ENCODE measurements at places on chromosomes 3 and 15.

DNA sequence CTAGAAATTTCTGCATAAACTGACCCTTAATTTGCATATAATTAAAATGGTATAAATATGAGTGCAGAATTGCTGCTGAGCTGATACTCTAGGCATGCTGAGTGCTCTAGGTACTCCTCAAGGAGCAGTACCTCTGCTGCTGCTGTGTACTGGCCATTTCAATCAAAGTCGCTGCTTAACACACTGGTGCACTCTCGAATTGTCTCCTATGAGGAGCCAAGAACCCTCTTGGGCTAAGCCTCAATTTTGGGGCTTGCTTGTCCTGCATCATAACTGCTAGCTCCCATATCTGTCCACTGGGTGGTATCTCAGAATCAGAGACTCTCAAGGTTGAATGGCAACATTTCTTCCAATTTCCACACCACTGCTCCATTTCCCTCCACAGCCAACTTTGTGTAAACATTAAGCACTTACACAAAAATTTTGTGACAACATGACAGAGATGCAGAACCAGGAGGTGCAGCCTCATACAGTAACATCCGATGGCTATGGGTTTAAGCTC is 82.5 kb downstream of the XXYLT1 start:
- DNase-seq: no peak

DNA sequence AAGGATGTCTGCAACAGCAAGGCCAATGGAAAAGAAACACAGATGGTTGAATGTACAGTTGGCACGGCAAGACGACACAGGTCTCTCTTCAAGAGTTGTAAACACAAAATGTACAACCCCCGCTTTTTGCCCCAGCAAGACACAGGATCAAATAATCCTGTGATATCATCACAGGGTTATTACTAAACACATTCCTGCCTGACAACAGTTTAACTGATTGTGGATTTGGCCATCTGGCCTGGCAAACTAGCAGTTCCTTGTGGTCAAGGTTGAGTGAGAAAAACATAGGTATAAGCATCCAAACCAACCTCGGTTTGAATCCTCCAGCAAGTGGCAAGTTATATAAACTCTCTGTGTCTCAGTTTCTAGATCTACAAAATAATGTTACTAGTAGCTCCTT is 23.4 kb downstream of the PARP16 start:
- no peak for DNase-seq

GRCh38 chr3:58271901-58272501 is 34.0 kb upstream of the RPP14 start:
- no peak for DNase-seq

DNA sequence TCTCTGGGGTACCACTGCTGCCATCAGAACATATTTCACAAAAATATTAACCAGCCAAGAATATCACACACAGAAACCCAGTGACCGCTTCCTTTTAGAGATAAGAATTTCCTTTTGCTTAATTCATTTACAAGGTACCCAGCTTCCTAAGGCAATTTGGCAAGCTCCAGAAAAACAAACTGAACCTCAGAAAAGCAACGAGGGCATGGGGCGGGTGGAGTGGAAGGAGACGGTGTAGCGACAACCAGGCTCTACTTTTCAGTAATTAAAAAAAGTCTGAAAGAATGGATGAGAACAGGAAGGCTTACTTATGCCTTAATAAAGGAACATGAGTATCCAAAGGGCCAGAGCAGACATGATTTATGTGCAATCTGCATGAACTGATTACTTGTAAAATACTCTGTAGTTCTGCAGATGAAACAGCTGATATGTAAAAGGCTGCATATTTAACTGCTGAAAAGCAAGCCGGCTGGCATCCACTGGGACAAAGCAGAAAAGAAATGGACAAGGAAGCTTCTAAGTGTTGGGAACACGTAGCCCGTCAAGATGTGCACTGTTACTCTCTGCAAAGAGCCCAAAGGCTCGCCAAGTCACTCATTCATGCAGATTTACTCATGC is 18.6 kb downstream of the RFTN1 start:
- no peak for DNase-seq

DNA sequence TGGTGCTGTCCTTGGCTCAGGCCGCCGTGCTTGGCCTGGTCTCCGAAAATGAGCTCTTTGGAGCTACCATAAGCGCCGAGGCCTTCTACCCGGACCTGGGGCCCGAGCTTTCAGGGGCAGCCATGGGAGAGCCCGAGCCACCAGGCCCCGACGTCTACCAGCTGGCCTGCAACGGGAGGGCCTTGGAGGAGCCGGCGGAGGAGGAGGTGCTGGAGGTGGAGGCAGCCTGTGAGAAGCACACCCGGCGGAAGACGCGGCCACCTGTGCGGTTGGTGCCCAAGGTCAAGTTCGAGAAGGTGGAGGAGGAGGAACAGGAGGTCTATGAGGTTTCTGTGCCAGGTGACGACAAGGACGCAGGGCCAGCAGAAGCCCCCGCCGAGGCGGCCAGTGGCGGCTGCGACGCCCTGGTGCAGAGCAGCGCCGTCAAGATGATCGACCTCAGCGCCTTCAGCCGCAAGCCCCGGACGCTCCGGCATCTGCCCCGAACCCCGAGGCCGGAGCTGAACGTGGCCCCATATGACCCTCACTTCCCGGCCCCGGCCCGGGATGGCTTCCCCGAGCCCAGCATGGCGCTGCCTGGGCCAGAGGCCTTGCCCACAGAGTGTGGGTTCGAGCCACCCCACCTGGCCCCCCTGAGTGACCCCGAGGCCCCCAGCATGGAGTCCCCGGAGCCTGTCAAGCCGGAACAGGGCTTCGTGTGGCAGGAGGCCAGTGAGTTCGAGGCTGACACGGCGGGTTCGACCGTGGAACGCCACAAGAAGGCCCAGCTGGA is 34.9 kb downstream of the IDH2 start:
- no peak for DNase-seq

- no peak for DNase-seq
Measured at GRCh38 chr3:59143447-59143846, 93.6 kb upstream of the CFAP20DC start.

DNA sequence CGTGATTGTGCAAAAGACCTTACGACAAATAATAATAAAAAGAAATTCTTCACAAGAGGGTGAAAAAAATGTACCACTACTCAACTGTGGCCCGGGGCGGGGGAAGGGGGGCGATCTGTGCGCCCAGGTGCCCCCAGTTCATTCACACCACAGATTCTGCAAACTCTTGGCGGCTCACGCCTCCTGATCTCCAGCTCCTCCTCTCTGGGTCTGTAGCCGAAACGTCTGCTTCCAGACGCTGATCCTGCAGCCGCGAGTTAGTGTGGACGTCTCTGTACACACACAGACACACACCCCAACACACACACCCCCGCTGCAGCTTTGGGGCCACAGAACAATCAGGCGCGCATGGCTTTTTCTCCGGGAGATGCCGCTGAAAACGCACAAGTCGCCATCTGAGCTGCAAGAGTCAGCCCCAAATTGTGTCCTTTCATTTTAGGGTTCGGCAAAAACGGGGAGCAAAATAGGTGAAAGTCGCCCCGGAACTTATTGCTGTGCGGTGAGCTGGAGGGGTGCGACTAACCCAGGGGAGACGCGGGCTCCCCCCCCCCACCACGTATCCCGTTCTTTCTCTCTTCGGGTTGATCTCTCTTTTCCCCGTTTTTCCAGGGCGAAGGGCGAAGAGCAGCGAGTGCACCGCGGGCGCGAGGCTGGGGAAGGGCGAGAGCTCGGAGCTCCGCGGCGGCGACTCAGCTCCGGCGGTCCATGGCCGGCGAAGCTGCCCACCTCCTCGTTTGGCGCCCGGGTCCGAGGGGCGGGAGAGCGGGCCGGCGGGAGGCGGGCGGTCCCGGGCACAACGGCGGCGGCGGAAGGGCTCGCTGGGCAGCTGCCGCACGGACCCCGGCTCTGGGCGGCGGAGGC is 505 bp upstream of the WNT5A start:
- no peak for DNase-seq

DNA sequence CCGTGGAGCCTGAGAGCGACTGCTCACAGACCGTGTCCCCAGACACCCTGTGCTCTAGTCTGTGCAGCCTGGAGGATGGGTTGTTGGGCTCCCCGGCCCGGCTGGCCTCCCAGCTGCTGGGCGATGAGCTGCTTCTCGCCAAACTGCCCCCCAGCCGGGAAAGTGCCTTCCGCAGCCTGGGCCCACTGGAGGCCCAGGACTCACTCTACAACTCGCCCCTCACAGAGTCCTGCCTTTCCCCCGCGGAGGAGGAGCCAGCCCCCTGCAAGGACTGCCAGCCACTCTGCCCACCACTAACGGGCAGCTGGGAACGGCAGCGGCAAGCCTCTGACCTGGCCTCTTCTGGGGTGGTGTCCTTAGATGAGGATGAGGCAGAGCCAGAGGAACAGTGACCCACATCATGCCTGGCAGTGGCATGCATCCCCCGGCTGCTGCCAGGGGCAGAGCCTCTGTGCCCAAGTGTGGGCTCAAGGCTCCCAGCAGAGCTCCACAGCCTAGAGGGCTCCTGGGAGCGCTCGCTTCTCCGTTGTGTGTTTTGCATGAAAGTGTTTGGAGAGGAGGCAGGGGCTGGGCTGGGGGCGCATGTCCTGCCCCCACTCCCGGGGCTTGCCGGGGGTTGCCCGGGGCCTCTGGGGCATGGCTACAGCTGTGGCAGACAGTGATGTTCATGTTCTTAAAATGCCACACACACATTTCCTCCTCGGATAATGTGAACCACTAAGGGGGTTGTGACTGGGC is 7.3 kb downstream of the FAM131A start:
- DNase-seq: no peak

- DNase-seq: no peak
Measured at GRCh38 chr3:71430941-71431552, 152.5 kb downstream of the FOXP1 start.

GRCh38 chr3:195140816-195141793 is 129.9 kb downstream of the XXYLT1 start:
- no peak for DNase-seq

DNA sequence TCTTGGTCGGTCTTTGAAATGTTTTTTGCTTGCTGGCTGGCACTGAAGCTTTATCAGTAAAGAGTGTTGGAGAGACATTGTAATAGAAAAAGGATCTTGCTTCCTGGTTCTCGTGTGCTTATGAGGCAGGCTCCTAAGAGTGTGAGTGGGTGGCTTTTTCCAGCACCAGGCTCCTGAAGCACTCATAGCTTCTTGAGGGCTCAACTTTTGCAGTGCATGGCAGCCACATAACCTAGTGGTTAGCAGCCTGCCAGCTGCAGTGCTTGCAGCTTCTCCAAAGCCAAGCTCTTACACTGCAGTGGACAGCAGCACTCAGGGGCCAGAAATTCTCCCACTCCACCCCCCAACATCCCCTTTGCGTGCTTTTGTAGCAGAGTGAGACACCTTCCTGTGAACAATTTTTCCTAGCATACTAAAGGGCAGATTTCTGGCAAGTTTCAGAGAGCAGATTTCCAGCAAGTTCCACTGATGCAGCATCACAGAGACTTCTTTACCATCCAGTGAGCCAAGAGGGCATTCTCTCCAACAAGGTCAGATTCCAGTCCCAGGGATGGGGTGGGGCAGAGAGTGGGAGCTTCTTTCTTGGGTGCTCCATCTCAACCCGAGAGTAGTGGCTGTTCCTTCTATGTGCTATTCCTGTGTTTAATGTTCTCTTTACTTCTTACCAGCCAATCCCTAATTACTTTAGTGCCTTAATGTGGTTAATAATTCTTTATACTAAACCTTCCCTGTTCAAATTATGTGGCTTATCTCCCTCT is 15.8 kb upstream of the ARHGEF26 start:
- no peak for DNase-seq

DNA sequence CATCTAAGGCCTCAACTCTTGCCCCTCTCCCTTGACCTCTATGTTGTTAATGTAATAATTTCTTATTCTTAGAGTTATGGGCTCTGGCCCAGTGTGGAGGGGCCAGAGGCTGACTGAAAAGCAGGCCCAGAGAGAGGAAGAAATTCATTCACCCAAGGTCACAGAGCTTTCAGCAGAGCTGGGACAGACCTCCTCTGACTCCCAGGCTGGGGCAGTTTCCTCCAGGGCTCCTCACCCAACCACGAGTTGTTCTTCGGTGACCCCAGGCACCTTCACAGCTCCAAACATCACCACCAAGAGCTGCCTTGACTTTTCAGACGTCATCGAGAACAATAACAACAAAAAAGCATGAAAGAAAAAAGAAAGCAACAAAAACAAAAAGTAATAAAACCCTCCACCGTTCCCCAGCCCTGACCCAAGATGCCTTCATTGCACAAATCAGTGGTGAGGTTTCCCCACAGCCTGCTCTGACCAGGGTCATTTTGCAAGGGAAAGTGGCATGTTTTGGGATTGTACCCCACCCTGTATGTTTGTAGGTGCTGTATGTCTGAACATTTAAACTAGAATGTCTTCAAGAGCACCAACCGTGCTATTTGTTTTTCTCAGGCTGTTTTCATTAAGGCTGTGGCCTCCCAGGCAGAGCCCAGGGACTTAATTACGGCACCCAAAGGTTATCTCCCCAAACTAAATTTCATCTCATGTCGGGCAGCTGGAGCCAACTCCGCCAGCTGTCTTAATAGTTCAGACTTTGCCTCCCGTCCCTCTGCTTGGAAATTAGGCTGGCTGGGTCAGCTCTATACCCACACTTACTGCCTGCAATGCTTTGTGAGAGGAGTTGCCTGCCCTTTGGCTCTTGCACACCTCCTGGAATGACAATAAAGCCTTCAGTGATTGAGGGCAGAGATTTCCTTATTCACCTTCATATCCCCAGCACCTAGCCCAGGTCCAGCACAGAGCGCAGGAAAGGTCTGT is 173.8 kb downstream of the RPLP1 start:
- no peak for DNase-seq

DNA sequence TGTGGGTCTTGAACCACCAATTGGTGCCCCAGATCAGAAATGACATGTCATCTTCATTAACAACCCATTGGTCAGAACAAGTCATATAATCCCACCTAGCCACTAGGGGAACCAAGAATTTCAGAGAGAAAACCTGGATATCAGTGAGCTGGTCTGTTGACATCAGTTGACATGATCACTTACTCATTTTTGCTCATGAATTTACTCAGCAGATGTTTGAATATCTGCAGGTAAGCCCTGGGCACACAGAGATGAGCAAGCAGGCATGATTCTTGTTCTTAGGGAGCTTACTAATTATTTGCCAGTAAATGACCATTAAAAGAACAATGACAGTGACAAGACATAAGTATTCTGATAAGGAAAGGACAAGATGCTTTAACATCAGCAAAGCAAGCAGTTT is 64.3 kb upstream of the PLCL2 start:
- no peak for DNase-seq

- no peak for DNase-seq
Measured at GRCh38 chr3:155332716-155333115, 39.2 kb upstream of the STRIT1 start.

GRCh38 chr15:49330166-49330565 is 92.9 kb upstream of the FGF7 start:
- DNase-seq: no peak
